Renal cortical epithelial cell (primary cell): ENCODE measurements at places on chromosomes 12 and 14. TPM values are rescaled to one million over a fixed set of nuclear protein-coding genes. Genes with fewer than 3 reads are reported as not detected.
A peak's percentile ranks its signal among the peaks of the same experiment; 100 is the strongest.

DNA sequence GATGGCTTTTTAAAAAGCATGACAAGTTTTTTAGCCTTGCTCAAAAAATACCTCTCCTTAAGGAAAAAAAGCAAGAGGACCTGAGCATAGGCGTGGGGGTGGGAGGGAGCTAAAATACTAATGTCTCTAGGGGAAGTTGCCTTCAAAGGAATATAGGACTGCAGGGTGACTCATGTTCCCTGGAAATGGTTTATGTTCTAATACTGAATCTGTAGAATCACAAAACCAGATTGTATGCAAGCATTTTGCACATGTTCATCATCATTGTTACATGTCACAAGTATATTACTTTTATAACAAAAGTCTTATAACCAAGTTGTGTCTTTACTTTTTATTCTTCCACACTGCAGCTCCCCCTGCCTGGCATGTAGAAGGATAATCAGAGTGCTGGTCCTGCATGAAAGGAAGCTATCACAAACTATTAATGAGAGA, 36.6 kb downstream of the GPR135 start:
- DNase-seq = peak; percentile 25

DNA sequence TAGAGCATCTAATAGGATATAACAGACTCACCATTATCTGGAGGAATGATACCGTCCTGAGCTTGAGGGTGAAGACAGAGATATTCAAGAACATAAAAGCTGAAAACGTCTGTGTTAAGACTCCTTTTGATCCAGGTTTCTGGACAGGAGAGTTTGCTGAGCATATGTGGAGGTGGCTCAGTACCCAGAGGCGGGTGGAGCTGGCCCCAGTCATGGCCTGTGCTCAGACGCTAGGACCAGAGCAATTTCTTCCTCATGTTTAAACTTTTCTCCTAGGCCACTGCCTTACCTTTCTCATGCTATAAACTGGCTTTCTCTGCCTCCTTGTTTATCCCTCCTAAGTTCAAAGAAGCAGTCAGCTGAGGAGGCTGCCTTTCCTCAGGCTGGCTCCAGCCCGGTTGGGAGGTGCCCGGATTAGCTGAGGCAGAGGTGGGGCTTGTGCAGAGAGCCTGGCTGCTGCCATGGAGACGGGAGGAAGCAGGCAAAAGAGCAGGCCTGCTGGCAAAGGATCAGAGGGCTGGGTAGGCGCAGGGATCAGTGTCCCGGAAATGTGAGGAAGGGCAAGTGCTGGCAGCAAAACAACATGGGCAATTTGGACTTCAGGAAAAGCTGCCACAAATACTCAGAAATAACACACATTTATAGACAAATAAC, 13.7 kb downstream of the COA8 start:
- DNase-seq = peak; percentile 95

DNA sequence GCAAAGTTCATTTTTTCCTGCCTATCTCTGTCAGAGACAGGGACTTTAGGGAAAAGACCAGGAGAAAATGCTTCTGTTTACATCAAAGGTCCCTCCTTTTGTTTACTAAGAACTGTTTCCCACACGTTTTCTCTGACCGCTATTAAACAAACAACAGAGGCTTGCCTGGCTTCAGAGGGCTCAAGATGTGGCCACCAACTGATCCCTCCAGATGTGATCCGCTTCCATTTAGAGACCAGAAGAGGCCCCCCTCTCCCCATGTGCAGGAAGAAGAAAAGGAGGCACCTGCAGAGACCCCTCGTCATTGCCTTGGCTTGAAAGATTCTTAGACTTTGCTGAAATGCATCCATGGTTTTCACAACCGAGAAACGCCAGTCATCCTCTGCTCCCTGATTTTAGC, 217.9 kb upstream of the PWP1 start:
- no peak for DNase-seq

- no peak for DNase-seq
Observed at GRCh38 chr12:132335179-132335756, 5.9 kb upstream of the GALNT9 start.

GRCh38 chr12:84955298-84955697, 42.7 kb upstream of the SLC6A15 start:
- DNase-seq = no peak

DNA sequence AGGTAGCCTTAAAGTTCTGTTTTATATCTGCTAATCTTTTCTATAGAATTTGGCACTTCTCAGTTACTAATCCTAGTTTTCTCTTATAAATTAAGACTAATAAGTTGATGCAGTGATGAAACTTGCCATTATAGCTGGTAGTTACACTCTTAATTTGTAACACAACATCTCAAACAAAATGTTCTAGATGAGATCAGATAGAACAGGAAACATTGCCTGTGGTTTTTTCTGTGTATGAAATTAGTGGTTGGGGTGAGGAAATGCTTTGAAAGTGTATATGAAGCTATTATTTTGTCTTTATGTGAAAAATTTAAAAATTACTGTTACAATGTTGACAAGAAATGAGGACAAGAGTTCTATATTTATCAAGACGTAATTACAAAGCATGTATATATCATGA, 91.9 kb downstream of the PCNX1 start:
- DNase-seq = no peak

- no peak for DNase-seq
Observed at GRCh38 chr14:100731011-100731670, 4.4 kb downstream of the DLK1 start.

DNA sequence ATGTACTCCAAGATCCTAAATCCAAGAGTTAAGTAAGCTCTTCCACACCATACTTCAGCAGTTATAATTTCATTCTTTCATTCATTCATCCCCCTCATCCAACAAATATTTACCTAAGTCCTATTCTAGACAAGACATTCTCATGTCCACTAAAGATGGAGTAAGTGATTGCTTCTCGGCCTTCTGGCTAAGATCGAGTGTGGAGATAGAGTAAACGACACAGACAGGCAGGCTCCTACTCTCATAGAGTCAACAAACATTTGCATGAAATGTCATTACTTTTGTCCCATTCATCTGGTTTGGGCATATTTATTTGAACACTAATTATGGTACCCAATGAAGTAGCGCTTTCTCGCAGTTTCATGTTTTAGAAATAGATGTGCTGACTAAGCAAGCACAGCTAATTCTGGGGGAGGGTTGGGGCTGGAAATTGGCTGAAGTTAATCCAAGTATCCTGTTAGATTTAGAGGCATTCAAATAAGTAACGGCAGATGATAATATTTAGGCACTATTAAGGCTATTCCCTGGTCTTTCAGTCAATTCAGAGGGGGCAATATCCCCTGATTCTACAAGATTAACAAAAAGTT, 176.5 kb downstream of the CEP128 start:
- DNase-seq = no peak

Gene ANO2
- total RNA-seq = 2.4 and 4.5 TPM in 2 replicates

- DNase-seq = peak; percentile 19
Observed at GRCh38 chr12:57149245-57149900, 2.0 kb upstream of the LRP1-AS start.

DNA sequence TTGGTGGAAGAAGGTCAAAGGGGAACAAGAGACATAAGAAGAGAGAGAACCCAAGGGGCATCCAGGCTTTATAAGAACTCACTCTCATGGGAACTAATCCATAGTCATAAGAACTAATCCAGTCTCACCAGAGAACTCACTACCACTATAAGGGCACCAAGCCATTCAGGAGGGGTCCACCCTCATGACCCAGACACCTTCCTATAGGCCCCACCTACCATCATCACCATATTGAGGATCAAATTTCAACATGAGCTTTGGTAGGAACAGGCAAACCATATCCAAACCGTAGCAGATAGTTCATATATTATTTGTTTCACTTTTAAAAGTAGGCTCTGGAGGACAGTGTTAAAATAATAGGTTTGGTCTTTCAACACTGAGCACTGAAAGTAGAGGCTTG, 350.1 kb downstream of the TMTC2 start:
- DNase-seq = no peak

- peak; percentile 93 for DNase-seq
Observed at GRCh38 chr12:92078167-92079053, 67.2 kb downstream of the BTG1 start.

GRCh38 chr12:104204690-104205480, 10.7 kb upstream of the TXNRD1 start:
- no peak for DNase-seq

Gene SAMD4A
- 49.5 and 81.5 TPM in 2 replicates for total RNA-seq

Gene FAM234B
- total RNA-seq = 3.1 and 7.5 TPM in 2 replicates
